ENCODE measurements at places on chromosomes 2 and 18.
A peak's percentile ranks its signal among the peaks of the same experiment; 100 is the strongest.

- no peaks in the 10 kb centered on the region for H3K36me3 ChIP-seq
- H3K27me3 ChIP-seq: no peaks in the 10 kb centered on the region
- H3K4me3 ChIP-seq: peak overlapping the region; percentile 100
- H3K4me1 ChIP-seq: peaks cover 28% of the 10 kb centered on the region
- DNase-seq: no peak
- peak overlapping the region; percentile 99 for H3K27ac ChIP-seq
Observed at GRCh38 chr2:26245810-26246209, 1.1 kb downstream of the HADHB start.

DNA sequence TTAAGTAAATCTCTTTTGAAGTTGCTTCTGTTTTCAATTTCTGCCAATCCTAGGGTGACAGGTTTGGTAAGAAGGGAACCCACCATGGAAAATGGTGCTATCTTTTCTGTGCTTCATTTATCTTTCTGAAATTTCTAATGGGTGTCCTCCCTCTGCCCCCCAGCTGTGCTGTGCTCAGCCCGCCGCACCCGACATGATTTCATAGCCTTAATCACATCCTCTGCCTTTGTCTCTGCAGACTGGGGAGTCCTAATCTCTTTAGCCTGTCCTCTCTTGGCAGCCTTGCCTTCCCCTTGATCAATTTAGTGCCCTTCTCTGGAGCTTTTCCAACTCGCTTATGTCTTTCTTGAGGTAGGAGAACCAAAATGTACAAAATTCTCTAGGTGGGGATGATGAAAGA, 49.3 kb downstream of the DNMT3A start:
- peaks cover 63% of the 10 kb centered on the region for H3K4me1 ChIP-seq
- DNase-seq: no peak
- no peak overlapping the region for H3K4me3 ChIP-seq

DNA sequence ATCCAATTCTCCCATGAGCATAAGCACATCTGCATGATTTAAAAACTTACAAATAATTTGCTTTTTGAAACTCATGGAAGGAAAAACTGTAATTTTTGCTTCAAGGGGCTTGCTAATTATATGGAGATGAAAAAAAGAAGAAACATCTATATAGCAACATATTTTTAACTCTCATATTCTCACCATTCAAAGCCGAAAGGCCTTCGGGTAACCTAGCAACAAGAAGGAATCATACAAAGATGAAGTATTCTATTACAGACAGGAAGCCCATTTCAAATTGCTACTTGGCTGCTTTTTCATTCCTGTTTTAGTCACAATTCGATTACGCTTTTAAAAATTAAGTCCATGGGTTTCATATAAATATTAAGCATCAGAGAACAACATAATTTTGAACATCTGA, 39.2 kb upstream of the RNU4ATAC start:
- no peaks in the 10 kb centered on the region for H3K27me3 ChIP-seq
- no peak for DNase-seq
- H3K4me1 ChIP-seq: no peaks in the 10 kb centered on the region
- no peak overlapping the region for H3K4me3 ChIP-seq

GRCh38 chr18:65146482-65147021, 604.3 kb upstream of the CDH7 start:
- DNase-seq: no peak
- no peaks in the 10 kb centered on the region for H3K27me3 ChIP-seq
- no peaks in the 10 kb centered on the region for H3K36me3 ChIP-seq
- H3K4me3 ChIP-seq: no peak overlapping the region
- no peaks in the 10 kb centered on the region for H3K4me1 ChIP-seq

- H3K4me1 ChIP-seq: no peaks in the 10 kb centered on the region
- no peaks in the 10 kb centered on the region for H3K27me3 ChIP-seq
- no peak overlapping the region for H3K4me3 ChIP-seq
- no peak overlapping the region for H3K27ac ChIP-seq
Observed at GRCh38 chr2:24375349-24376087, 15.2 kb upstream of the ITSN2 start.

GRCh38 chr2:217899231-217900009, 103.4 kb downstream of the TNS1 start:
- H3K4me3 ChIP-seq: no peak overlapping the region
- H3K27me3 ChIP-seq: no peaks in the 10 kb centered on the region
- peaks cover 37% of the 10 kb centered on the region for H3K36me3 ChIP-seq
- peaks cover 32% of the 10 kb centered on the region for H3K4me1 ChIP-seq

DNA sequence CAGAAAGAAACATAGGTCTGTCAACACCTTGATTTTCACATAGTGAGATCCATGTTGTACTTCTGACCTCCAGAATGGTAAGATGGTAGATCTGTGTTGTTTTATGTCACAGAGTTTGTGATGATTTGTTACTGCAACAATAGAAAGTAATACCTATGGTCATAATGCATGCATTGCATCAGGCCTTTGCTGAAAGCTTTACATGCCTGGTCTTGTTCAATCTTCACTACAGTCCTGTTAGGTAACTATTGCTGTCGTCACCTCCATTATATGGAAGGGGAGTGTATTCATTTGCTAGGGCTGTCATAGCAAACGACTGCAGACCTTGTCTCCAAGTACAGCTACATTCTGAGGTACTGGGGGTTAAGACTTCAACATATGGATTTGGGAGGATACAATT, 243.5 kb downstream of the ANAPC1 start:
- no peaks in the 10 kb centered on the region for H3K27me3 ChIP-seq
- H3K27ac ChIP-seq: no peak overlapping the region
- no peaks in the 10 kb centered on the region for H3K36me3 ChIP-seq
- H3K4me3 ChIP-seq: no peak overlapping the region
- peaks cover 4% of the 10 kb centered on the region for H3K4me1 ChIP-seq
- DNase-seq: no peak

GRCh38 chr18:58609536-58609993, 19.3 kb downstream of the ALPK2 start:
- DNase-seq: peak; percentile 31
- no peaks in the 10 kb centered on the region for H3K36me3 ChIP-seq
- H3K4me1 ChIP-seq: peaks cover 4% of the 10 kb centered on the region
- H3K27me3 ChIP-seq: no peaks in the 10 kb centered on the region
- no peak overlapping the region for H3K27ac ChIP-seq

GRCh38 chr2:126359494-126359893, 296.5 kb upstream of the GYPC start:
- H3K4me3 ChIP-seq: no peak overlapping the region
- DNase-seq: no peak
- H3K36me3 ChIP-seq: no peaks in the 10 kb centered on the region
- no peaks in the 10 kb centered on the region for H3K27me3 ChIP-seq
- H3K27ac ChIP-seq: no peak overlapping the region

GRCh38 chr2:219207884-219208740, 1.5 kb downstream of the ZFAND2B start:
- no peaks in the 10 kb centered on the region for H3K27me3 ChIP-seq
- DNase-seq: no peak
- peaks cover 51% of the 10 kb centered on the region for H3K4me1 ChIP-seq
- peaks cover 6% of the 10 kb centered on the region for H3K36me3 ChIP-seq

DNA sequence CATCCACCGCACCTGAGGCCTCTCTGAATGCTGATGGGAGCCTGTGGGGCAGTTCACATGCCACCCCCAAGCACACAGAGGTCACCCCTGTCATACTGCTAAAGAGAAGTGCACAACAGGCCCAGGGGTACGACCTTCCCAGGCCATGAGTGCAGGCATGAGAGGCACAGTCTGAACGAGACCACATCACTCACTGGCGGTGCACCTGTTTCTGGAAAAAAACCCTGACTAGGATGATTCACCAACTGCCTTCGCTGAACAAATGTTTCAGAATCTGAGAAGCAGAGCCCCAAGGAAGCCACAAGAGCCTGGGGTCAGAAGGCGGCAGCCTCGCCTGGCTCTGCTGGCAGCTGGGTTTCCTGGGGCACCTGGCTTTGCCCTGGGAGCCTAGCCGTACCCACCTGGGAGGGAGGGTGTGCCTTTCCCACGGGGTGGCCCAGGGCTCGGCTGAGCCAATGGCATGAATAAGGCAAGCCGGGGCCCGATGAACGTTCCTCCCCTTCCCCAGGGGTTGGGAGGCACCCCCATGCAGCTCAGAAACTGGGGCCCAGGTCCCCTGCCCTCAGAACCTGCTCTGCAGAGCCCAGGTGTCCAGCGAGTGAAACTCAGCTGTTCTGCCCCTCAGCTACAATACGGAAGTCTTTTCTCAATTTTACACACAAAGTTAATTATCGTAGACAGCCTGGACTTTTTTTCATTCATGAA, 73.8 kb downstream of the HDAC4 start:
- peaks cover 2% of the 10 kb centered on the region for H3K36me3 ChIP-seq
- no peaks in the 10 kb centered on the region for H3K27me3 ChIP-seq
- H3K4me3 ChIP-seq: no peak overlapping the region
- peaks cover 19% of the 10 kb centered on the region for H3K4me1 ChIP-seq
- DNase-seq: peak; percentile 81

DNA sequence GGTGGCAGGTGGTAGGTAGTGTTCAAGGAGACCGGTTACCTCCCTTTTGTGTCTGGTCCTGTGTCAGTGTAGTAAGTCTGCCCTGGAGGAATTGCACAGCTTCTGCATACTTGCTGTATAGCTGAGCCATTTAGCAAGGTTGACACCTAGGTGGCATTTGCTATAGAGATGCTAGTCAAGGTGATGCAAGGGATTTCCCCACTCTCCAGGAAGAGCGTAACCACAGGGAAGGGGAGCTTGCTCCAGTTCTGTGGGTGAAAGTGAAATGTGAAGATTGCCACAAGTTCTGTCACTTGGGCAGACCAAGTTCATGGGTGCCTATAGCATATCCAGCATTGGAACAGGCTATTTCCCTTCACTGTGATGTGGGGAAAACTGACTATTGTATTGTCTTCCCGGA, 28.1 kb downstream of the NAT8 start:
- no peak for DNase-seq
- no peak overlapping the region for H3K27ac ChIP-seq
- no peak overlapping the region for H3K4me3 ChIP-seq
- H3K4me1 ChIP-seq: no peaks in the 10 kb centered on the region
- no peaks in the 10 kb centered on the region for H3K27me3 ChIP-seq

- peak; percentile 19 for DNase-seq
- no peaks in the 10 kb centered on the region for H3K36me3 ChIP-seq
- H3K27me3 ChIP-seq: no peaks in the 10 kb centered on the region
- H3K27ac ChIP-seq: no peak overlapping the region
- H3K4me3 ChIP-seq: no peak overlapping the region
Observed at GRCh38 chr18:63451799-63452660, 24.7 kb upstream of the SERPINB5 start.

GRCh38 chr2:71934320-71934593, 213.4 kb downstream of the CYP26B1 start:
- no peaks in the 10 kb centered on the region for H3K4me1 ChIP-seq
- no peak overlapping the region for H3K27ac ChIP-seq
- DNase-seq: no peak
- no peak overlapping the region for H3K4me3 ChIP-seq
- no peaks in the 10 kb centered on the region for H3K36me3 ChIP-seq

- no peaks in the 10 kb centered on the region for H3K36me3 ChIP-seq
- no peaks in the 10 kb centered on the region for H3K27me3 ChIP-seq
- H3K4me1 ChIP-seq: no peaks in the 10 kb centered on the region
- DNase-seq: no peak
Observed at GRCh38 chr2:15863494-15864175, 76.7 kb upstream of the MYCN start.

DNA sequence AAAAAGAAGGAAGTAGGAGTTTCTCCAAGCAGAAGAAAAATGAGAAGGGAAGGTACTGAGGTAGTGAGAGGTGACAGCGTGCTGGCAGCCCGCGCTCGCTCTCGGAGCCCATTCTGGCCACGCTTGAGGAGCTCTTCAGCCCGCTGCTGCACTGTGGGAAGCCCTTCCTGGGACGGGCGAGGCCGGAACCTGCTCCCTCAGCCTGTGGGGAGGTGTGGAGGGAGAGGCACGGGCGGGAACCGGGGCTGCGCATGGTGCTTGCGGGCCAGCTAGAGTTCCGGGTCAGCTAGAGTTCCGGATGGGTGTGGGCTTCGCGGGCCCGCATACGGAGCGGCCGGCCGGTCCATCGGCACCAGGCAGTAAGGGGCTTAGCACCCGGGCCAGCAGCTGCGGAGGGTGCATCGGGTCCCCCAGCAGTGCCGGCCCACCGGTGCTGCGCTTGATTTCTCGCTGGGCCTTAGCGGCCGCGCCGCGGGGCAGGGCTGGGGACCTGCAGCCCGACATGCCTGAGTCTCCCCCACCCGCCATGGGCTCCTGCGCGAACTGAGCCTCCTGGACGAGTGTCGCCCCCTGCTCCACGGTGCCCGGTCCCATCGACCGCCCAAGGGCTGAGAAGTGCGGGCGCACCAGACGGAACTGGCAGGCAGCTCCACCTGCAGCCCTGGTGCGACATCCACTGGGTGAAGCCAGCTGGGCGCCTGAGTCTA, 11.1 kb upstream of the CYS1 start:
- H3K4me3 ChIP-seq: peak overlapping the region; percentile 44
- no peaks in the 10 kb centered on the region for H3K4me1 ChIP-seq

DNA sequence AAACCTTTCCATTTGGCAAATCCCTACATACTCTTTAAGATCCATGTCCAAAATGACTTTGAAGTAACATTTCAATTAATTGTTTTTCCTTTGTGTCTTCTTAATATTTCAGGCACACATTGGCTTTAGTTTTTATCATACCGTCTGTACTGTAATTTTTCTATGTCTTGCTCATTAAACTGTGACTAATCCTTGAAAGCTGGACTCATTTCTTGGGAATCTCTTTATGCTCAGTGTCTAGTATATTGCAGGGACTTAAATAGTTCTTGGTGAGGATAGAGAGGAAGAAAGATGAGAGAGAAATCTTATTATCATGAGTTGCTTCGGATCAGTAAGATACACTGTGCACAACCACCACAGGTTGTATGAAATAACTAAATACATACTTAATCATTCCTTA, 448.3 kb upstream of the ST6GAL2 start:
- H3K36me3 ChIP-seq: no peaks in the 10 kb centered on the region
- no peak overlapping the region for H3K27ac ChIP-seq
- no peaks in the 10 kb centered on the region for H3K4me1 ChIP-seq
- no peak for DNase-seq
- no peaks in the 10 kb centered on the region for H3K27me3 ChIP-seq
- no peak overlapping the region for H3K4me3 ChIP-seq

GRCh38 chr2:191264647-191265081, 19.5 kb downstream of the MYO1B start:
- no peak for DNase-seq
- no peak overlapping the region for H3K4me3 ChIP-seq
- H3K4me1 ChIP-seq: no peaks in the 10 kb centered on the region
- H3K36me3 ChIP-seq: no peaks in the 10 kb centered on the region
- H3K27me3 ChIP-seq: no peaks in the 10 kb centered on the region
- no peak overlapping the region for H3K27ac ChIP-seq

DNA sequence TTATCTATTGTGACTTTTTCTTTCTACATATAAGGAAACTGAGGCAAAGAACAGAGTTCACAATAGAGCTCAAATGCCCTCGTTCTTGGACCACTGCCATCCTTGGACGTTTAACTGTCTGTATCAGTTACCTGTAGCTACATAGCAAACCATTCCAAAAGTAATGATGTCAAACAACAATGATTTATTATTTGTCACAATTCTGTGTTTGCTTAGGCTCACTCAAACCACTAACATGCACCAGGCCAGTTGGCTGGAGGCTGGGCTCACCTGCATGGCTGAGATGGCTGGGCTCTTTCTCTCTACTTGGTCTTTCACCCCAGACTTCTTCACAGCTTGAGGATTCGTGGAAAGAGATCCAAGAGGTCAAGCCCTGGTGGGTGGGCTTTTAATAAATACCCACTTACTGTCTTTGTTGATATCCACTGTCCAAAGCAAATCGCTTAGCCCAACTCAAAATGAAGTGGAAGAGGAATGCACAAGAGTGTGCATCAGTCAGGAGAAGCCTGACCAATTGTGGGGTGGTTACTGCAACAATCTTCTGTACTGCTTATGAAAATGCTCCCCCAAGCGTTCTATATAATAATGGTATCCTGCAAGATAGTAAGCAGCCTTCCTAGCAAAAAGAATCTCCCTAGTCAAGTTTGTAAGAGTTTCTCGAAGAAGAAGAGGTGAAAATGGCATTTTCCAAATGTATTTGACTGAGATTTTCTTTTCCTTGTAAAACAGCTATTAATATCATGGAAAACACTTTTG, 163.5 kb upstream of the NT5C1B start:
- H3K27ac ChIP-seq: no peak overlapping the region
- H3K4me1 ChIP-seq: no peaks in the 10 kb centered on the region
- no peaks in the 10 kb centered on the region for H3K36me3 ChIP-seq
- no peak for DNase-seq

All from common myeloid progenitor, CD34-positive (primary cell).